ENCODE measurements at places on chromosomes 3 and 15. TPM values are rescaled to one million over a fixed set of nuclear protein-coding genes. Genes with fewer than 3 reads are reported as not detected.

The TMEM266 gene
- total RNA-seq = not detected

The FMN1 gene
- 0.05 TPM for total RNA-seq

The HGD gene
- not detected for total RNA-seq

The MEGF11 gene
- total RNA-seq = not detected

The AHSG gene
- not detected for total RNA-seq

The STXBP5L gene
- not detected for total RNA-seq

The DUT gene
- 542 TPM for total RNA-seq

The GREM1 gene
- not detected for total RNA-seq

The CPNE4 gene
- not detected for total RNA-seq

The LIPH gene
- total RNA-seq = not detected

The C15orf40 gene
- total RNA-seq = 21.8 TPM

The GPR27 gene
- 1.3 TPM for total RNA-seq

The CCDC13 gene
- 0.76 TPM for total RNA-seq

The KY gene
- total RNA-seq = not detected

The UROC1 gene
- total RNA-seq = not detected

The HHLA2 gene
- total RNA-seq = 1.6 TPM

The MST1R gene
- 0.93 TPM for total RNA-seq

The SIDT1 gene
- 11.3 TPM for total RNA-seq

The DLL4 gene
- total RNA-seq = not detected

The ZDHHC19 gene
- total RNA-seq = 0.36 TPM

The HRG gene
- total RNA-seq = not detected

The FHIT gene
- 7.2 TPM for total RNA-seq

The SI gene
- total RNA-seq = not detected

The MELTF gene
- total RNA-seq = 6.0 TPM

The TPRG1 gene
- total RNA-seq = 11.5 TPM

The ERICH6 gene
- not detected for total RNA-seq

The ARHGAP11A gene
- 122 TPM for total RNA-seq

The DUOX1 gene
- total RNA-seq = 0.74 TPM

The ADPRH gene
- 7.7 TPM for total RNA-seq

The ALDH1A2 gene
- total RNA-seq = 0.19 TPM

The COLQ gene
- total RNA-seq = 1.5 TPM

The TMOD2 gene
- 6.7 TPM for total RNA-seq

The IMP3 gene
- 71.7 TPM for total RNA-seq

The CHRM5 gene
- total RNA-seq = not detected

The ECE2 gene
- total RNA-seq = not detected

The GPR62 gene
- not detected for total RNA-seq

The IL5RA gene
- 0.74 TPM for total RNA-seq

The RAD51 gene
- total RNA-seq = 70.0 TPM

The PP2D1 gene
- total RNA-seq = not detected

The KCNAB1 gene
- total RNA-seq = not detected

The RAB27A gene
- 216 TPM for total RNA-seq

The MAP6D1 gene
- total RNA-seq = 0.70 TPM

The HRH1 gene
- total RNA-seq = 2.3 TPM

The CHD2 gene
- total RNA-seq = 121 TPM

The MINDY4B gene
- total RNA-seq = not detected

The GOLGA6L22 gene
- total RNA-seq = not detected

The DNAH12 gene
- not detected for total RNA-seq

The GOLGA8R gene
- total RNA-seq = 0.56 TPM

The ZBTB38 gene
- total RNA-seq = 64.7 TPM
